ENCODE measurements at places on chromosomes 3 and 15.

- DNase-seq = no peak
Observed at GRCh38 chr3:185126201-185126600, 26.7 kb downstream of the C3orf70 start.

- DNase-seq = no peak
Observed at GRCh38 chr3:163538387-163538786, 1539.9 kb downstream of the SI start.

GRCh38 chr15:52207191-52207590, 16.0 kb upstream of the GNB5 start:
- no peak for DNase-seq

GRCh38 chr3:188242436-188243123, 88.6 kb downstream of the LPP start:
- no peak for DNase-seq

DNA sequence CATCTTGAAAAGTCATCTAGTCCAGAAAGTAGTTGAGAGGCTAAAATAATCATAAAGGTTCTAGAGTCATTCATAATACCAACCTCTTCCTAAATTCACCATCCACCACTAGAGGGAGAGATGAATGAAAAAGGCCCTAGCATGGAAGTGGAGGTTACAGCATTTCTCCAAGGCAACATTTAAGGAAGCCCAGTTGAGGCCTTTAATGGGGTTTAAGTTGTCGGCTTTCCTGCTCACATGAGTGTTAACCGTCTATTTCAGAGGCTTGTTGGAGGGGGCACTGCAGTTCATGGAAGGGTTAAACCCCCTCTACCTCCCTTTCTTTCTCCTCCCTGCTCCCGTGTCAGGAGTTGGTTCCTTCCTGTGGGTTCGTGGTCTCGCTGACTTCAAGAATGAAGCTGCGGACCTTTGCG, 3.8 kb upstream of the SLCO3A1 start:
- DNase-seq = peak; percentile 46

DNA sequence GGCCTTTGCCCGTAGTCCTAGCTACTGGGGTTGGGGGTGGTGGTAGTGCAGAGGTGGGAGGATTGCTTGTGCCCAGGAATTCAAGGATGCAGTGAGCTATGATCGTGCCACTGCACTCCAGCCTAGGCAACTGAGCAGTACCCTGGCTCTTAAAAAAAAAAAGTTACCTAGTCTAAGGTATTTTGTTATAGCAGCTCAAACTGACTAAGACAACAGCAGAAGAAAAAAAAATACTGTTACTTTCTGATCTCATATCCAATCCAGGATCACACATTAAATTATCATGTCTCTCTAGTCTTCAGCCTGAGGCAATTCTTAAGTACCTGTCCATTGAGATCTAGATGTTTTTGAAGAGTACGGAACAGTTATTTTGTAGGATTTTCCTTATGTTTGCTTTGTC, 39.8 kb downstream of the PDE8A start:
- no peak for DNase-seq

DNA sequence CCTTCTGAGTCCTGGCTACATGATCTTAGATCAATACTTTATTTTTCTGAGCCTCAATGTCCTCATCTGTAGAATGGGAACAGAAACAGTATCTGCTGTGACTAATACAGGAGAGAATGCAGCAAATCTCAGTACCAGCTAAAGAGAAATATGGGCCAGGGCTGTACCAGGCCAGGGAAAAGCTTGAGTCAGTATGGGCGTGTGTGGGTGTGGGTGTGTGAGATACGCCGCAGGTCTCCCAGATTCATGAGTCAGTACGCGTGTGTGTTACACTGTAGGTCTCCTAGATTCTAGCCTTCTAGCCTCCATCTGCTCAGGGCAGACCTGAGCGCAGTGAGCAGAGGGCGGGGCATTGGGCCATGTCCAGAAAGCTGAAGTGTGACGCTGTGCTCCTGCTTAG, 15.2 kb downstream of the GNAI2 start:
- DNase-seq = no peak

GRCh38 chr3:172915911-172916514, 165.5 kb downstream of the ECT2 start:
- DNase-seq = no peak

DNA sequence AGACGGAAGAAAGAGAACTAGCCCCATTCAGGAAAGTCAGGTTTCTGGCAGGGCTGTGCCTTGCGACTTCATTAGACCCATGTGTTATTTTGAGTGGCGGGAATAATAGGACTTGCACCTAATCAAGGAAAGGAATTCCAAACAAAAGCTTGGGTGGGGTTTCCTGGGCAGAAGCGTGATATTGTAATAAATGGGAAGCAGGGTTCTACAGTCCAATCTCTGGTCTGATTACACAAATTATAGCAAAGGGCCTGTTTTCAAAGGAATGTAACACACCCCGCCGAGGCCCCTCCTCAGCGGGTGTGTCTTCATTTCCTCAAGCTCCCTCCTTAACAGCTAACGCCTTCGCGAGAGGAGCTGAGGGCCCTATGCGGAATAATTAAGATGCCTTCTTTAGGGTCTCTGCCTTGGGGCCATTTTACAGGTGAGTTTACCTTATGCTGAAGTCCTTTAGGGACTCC, 396.0 kb upstream of the C2CD4B start:
- no peak for DNase-seq

DNA sequence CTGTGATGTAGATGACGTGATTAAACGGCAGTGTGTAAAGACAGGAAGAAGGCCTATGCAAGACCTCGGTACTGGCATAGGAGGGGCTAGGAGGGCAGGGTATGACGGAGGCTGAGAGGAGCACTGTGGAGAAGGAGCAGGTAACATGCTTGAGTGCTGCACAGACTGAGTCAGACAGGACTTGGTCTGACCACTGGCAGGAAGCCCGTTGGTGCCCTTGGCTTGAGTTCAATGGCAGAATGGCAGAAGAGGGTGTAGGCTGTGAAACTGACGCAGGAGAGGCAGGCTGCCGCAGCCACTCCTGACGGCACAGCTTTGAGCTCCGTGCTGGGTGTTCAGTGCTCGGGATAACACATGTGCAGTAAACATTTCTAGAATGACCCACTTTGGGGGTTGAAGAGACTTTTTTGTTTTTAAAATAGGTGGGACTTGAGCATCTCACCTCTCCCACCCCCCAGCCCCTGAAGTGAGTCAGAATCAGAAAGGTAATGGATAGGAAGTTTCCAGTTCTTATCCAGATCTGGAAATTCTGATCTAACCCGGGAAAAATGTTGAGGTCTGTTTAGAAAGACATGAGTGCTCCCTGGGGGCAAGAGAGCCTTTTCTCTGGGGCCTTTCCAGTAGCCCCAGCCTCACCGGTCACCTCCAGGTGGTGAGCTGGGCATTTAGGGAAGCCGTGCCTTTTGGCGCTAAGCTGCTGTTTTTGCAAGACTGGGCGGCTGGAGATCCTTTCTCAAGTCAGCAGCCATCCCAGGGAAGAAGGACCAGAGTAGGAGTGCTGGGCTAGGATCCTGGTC, 126.4 kb downstream of the RPLP1 start:
- no peak for DNase-seq

GRCh38 chr3:68274286-68274685, 619.9 kb upstream of the SUCLG2 start:
- DNase-seq = no peak

DNA sequence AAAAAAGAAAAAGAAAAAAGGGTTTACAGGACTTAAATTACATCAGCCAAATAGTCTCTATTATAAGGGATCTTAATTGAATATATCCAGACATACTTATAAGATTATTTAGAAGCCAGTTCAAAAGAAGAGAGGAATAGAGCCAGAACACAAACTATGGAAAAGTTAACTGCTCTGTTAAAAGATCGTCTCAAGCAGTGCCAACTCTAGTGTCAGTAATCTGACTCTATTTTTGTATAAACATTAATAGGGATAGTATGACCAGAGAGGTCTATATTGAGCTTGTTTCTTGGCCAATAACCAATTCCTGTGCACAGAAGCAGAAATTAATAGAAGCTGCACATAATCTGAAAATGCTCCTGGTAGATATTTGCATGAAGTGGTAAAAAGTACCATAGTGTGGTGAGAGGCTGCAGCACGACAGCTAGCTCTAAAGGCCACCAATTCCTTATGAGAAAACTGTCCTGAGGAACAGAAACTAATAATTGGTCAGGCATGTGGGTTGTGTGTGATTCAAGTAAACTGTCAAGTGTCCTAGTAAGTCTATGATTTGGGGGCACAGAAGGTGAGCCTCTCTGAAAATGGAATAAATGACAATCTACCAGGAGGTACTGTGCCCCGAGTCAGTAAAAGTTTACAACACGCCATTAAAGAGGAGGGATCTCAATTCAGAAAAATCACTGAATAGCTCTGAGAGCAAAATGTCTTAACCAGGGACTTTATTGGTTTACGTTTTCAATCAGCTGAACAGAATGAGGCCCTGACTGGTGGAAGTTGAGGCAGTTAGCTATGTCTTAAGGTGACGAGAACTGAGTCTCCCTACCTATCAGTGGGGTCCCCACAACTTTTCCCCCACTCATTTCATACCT, 51.5 kb upstream of the NANOGP8 start:
- no peak for DNase-seq

- DNase-seq = no peak
Observed at GRCh38 chr15:48253172-48253571, 47.1 kb downstream of the SLC12A1 start.

GRCh38 chr3:15385901-15386653, 41.3 kb downstream of the METTL6 start:
- DNase-seq = no peak

DNA sequence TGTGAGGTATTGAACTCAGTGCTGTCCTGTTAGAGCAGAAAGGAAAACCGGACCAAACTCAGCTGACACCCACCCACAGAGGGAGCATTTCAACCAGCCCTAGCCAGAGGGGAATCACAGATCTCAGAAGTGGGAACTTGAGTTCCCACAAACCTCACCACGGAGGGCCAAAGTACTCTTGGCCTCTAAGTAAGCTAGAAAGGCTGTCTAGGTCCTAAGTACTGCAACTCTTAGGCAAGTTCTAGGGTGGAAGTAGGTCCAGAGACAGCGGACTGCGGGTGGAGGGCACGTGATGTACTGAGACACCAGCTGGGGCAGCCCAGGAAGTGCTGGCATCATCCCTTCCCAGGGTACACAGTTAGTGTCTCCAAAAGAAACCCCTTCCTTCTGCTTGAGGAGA, 34.1 kb downstream of the EOMES start:
- no peak for DNase-seq

DNA sequence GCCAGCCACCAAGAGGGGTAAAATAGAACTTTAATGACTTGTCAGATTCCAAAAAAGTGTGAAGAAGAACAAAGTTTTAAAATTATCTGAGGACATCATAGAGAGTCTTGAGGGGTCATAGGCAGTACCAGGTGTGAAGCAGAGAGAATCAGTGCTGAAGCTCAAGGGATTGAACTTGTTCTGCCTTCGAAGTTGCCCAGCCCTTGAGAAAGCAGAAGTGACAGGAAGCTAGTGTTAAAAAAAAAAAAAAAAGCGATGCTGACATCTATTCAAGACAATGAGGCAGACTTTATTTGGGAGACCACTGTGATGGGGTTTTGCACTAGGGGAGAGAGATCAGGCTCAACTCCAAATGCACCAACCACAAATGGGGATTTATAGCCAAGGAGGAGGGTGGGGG, 21.8 kb downstream of the FBXO22 start:
- DNase-seq = no peak

DNA sequence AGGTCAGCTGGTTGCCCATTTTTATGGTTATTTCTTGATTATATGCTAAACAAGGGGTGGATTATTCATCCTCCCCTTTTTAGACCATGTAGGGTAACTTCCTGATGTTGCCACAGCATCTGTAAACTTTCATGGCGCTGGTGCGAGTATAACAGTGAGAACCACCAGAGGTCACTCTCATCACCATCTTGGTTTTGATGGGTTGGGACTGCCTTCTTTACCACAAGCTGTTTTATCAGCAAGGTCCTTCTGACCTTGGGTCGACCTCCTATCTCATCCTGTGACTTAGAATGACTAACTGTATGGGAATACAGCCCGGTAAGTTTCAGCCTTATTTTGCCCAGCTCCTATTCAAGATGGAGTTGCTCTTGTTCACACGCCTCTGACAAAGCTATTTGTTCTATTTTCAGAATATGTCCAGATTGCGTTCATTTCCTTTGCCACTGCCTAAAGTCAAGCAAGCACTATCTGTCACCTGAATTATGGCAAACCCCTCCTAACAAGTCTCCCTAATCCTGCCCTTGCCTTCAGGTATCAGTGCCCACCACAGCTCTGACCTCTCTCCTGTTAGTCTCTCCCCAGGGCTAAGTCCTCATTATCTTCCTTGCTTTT, 308.5 kb downstream of the ROBO2 start:
- no peak for DNase-seq

GRCh38 chr3:41688595-41689380, 273.1 kb downstream of the ULK4 start:
- DNase-seq = no peak

DNA sequence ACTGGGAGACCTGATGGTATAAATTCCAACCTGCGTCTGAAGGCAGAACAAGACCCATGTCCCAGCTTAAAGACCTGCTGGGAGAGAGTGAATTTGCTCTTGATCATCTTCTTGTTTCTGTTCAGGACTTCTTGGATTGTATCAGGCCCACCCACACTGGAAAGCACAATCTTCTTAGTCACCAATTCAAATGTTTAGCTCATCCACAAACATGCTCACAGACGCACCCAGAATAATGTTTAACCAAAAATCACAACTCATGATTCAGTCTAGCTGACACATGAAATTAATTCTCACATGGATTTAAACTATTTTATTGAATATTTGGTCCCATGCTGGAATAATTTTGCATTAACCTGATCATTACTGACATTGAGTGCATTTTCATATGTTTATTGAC, 37.8 kb upstream of the GOLGA6L2 start:
- DNase-seq = no peak

GRCh38 chr15:90638201-90638691, 78.9 kb upstream of the BLM start:
- DNase-seq = no peak
